Fibroblast of skin of scalp (primary cell): ENCODE measurements at places on chromosomes 13 and 19.

- peak; percentile 20 for DNase-seq
Observed at GRCh38 chr19:30224689-30225606, 147.2 kb upstream of the ZNF536 start.

DNA sequence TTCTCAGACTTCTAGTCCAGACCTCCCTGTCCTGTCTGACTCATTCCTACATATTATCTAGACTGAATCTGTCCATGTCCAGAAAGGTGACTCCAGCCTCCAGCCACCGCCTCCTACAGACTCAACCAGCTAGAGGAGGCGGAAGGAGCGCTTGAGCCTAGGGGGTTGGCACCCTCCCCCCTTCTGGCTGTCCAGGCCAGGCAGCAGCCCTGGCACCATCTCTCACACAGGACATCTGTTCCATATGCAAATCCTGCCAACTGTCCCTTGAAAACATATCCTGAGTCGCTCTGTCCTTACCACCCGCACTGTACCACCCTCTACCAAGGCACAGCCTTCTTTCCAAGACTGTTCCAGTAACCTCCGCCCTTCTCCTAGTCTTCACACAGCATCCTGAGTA, 150.7 kb upstream of the WASF3 start:
- no peak for DNase-seq

GRCh38 chr19:5480427-5480836, 25.2 kb downstream of the ZNRF4 start:
- peak; percentile 17 for DNase-seq

- DNase-seq, result no peak
Observed at GRCh38 chr13:21032656-21033055, 28.7 kb downstream of the LATS2 start.

- DNase-seq, result no peak
Observed at GRCh38 chr13:24894972-24895300, 131.0 kb downstream of the RNF17 start.

GRCh38 chr13:34420702-34421346, 521.2 kb upstream of the NBEA start:
- DNase-seq, result no peak

DNA sequence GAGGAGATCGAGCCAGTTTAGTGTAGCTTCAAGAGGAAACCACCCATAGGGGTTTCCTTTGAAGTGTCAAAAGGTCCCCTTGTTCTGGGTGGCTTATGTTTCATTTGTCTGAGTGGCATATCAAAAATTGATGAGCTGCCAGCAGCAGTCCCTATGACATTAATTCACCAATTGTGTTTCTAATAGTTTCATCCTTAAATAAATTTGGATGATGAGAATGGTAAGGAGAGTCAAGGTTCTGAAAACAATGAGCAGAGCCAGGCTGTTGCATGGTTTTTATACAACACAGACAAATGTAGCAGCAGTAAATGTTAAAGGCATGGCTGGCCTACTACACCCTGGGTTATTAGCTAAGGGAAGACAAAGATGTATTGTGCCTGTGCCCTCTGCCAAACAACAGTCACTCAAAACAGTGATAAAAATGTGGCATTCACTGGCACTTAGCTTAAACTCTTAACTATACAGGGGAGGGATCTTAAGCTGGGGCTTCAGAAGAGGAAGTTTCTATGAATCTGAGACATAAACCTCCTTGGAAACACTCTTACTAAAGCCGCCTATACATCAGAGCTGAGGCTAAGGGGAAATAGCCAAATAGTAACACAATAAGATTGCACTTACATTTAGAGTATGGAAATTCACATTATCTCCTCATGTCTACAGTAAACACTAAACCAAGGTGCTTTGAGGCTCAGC, 200.5 kb downstream of the POU4F1 start:
- no peak for DNase-seq

- peak; percentile 0 for DNase-seq
Observed at GRCh38 chr13:70923863-70924752, 815.9 kb upstream of the KLHL1 start.

DNA sequence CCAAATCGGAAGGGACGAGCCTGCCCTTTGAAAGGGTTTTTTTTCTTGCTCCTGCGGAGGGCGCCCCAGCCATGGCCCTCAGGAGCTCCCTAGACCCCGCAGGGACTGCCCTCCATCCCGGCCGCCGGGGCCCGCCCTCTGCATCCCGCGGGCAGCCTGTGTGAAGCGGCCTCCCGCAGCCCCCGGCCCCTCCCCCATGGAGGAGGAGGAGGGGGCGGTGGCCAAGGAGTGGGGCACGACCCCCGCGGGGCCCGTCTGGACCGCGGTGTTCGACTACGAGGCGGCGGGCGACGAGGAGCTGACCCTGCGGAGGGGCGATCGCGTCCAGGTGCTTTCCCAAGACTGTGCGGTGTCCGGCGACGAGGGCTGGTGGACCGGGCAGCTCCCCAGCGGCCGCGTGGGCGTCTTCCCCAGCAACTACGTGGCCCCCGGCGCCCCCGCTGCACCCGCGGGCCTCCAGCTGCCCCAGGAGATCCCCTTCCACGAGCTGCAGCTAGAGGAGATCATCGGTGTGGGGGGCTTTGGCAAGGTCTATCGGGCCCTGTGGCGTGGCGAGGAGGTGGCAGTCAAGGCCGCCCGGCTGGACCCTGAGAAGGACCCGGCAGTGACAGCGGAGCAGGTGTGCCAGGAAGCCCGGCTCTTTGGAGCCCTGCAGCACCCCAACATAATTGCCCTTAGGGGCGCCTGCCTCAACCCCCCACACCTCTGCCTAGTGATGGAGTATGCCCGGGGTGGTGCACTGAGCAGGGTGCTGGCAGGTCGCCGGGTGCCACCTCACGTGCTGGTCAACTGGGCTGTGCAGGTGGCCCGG, 815 bp downstream of the MAP3K10 start:
- peak; percentile 30 for DNase-seq

DNA sequence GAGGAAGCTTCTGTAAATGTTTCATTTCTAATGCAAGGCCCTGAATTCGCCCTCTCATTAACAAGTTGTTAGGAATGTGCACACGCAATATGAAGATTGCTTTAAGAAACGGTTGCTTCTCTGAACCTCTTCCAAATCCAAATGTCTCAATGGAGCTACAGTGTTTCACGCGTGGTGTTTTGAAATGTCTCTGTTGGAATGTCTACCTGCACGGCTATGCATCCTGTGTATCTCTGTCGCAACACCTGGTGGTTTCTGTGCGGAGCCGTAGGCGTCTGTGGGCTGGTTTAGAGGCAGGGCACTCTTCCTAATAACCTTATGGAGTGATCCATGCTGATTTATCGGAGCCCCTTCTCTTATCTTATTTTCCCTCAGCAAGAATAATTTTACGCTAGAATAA, 1584.2 kb upstream of the SLC10A2 start:
- no peak for DNase-seq

GRCh38 chr19:9128171-9128570, 1.4 kb upstream of the OR7G3 start:
- peak; percentile 12 for DNase-seq

- peak; percentile 67 for DNase-seq
Observed at GRCh38 chr13:35552172-35552844, 75.8 kb upstream of the MAB21L1 start.

DNA sequence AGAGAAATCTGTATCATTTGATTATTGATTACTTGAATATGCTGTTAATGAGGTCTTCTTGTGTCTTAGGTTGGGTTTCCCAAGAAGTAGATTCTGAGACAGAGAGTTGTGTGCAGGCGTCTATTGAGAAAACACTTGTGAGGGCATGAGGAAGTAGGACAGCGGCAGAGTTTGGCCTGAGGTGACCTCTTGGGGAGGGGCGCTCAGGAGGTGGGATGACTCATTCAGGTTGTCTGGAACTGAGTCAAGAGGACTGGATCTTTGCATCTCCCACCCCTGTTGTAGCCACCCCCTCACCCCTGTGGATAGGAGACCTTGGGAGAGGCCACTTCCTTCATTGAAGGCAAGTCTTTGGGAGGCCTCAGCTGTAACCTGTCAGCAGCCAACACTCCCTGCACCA, 35.2 kb upstream of the WDFY2 start:
- DNase-seq, result no peak

GRCh38 chr13:36559375-36559774, 114.4 kb upstream of the SERTM1 start:
- DNase-seq, result no peak

DNA sequence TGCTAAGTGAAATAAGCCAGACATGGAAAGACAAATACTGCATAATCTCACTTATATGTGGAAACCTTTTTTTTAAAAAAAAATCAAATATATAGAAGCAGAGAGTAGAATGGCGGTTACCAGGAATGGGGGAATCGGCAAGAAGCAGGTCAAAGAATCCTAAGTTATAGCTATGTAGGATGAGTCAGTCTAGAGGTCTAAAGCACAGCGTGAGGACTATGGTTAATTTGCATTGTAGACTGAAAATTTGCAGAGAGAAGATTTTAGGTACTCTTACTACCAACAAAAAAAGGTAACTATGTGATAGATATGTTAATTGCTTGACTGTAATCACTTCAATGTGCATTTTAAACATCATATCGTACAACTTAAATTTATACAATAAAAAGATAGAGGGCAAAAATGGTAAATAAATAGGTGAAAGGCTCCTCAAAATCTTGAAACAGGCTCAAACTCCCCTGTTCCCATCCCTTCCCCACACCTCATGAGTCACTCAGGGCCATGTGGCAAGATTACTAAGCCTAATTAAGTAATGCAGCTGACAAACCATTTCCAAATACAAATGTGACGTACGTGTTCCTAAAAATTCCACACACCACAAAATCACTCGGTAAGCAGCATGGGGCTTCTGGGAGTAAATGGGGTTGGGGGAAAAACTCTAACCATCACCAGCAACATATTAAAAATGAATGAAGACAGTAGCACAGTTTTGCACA, 159.0 kb downstream of the USP12 start:
- peak; percentile 62 for DNase-seq

DNA sequence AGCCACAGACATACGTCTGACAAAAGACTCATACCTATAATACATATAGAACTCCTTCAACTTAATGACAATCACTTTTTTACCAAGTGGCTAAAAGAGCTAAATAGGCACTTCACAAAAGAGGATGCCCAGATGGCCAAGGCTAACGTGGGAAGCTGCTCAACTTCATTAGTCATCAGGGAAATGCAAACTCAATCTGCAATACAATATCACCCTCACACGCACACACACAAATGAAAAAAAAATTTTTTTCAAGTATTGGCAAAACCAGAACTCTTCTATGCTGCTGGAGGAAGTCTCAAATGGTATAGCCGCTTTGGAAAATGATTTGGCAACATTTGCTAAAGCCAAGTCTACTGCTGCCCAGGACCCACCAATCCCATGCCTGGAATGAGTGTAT, 14.6 kb upstream of the DNMT1 start:
- peak; percentile 15 for DNase-seq

- peak; percentile 61 for DNase-seq
Observed at GRCh38 chr19:36140304-36141038, 605 bp downstream of the CAPNS1 start.

- DNase-seq, result peak; percentile 74
Observed at GRCh38 chr19:14507704-14508542, 10.3 kb downstream of the DNAJB1 start.

DNA sequence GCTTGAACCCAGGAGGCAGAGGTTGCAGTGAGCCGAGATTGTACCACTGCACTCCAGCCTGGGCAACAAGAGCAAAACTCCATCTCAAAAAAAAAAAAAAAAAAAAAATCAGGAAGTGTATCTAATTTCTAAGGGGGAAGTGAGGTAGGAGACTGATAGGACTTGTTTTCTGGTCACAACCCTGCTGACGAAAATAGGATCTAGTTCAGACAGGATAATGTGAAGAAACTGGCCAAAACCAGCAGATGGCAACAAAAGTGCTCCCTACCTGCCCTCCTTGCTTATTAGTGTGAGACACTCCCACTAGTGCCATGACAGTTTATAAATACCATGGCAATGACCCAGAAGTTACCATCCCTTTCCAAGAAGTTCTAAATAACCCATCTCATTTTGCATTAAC, 36.0 kb upstream of the KPNA3 start:
- no peak for DNase-seq

DNA sequence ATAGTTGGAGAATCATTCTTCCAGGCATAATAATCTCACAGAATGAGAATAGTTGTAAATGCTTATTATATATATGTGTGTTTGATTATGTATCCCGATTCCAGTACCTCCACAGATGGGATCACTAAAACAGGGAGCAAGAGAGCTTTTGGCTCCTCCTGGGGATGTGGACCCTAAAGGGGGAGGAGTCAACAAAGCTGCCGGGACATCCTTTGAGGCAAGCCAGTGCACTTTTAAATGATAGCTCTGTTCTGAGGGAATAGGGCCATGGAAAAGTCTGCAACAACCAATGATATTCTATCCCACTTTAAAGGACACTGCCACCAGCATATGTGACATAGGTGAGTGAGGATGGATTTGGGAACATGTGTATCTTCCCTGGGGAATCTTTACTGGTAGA, 40.8 kb downstream of the SLITRK5 start:
- DNase-seq, result no peak

GRCh38 chr19:3508771-3509535, 2.8 kb downstream of the FZR1 start:
- no peak for DNase-seq

- peak; percentile 22 for DNase-seq
Observed at GRCh38 chr13:44840131-44840530, 149.1 kb downstream of the NUFIP1 start.

- peak; percentile 50 for DNase-seq
Observed at GRCh38 chr13:66933994-66934393, 296.1 kb downstream of the PCDH9 start.

DNA sequence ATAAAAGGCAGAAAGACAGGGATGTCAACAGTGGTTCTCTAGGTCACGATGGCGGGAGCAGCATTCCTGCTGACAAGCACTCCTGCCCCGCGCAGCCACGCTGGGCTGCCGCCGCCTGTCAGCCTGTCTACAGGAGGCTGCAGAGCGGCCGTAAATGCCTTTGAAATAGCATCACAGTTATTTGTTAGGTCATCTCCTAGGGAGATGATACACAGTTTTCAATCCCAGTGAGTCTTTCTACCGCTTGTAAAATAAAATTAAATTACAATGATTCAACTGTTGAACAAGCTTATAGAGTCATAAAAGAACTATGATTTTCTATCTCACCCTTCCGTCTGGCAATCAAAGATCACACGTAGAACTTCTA, 7.3 kb upstream of the SLC7A9 start:
- peak; percentile 49 for DNase-seq

DNA sequence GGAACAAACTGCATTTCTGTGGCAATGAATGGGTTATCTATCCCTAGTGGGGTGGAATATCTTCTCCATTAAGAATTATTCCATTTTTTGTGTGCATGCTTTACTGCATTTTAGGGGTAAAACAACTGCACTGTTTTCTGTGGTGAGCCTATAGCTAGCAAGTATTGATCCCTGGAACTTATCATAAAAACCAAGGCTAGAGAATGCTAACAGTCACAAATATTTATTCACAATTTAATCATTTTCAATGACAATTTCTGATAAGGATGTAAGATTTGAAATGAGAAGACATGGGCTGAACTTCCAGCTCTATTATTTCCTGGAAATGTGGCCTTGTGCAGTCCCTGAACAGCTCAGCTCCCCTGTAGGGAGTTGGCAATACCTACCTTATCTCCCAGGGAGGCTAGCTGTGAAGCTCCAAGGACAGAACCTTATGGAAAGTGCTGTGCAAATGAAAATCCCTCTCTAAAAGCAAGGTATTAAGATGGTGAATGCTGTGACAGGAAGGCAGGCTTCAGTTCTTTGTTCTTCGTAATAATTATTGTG, 51.5 kb upstream of the FAM216B start:
- DNase-seq, result no peak

GRCh38 chr13:114140131-114140905, 7.9 kb upstream of the RASA3 start:
- DNase-seq, result no peak
